SHP77 (cell line): ENCODE measurements at places on chromosomes 13 and 19.

GRCh38 chr13:28820099-28821051 lies at the start of gene MTUS2:
Gene MTUS2, plus strand, starts transcription at chr13:28820339.
- no peak for DNase-seq

DNA sequence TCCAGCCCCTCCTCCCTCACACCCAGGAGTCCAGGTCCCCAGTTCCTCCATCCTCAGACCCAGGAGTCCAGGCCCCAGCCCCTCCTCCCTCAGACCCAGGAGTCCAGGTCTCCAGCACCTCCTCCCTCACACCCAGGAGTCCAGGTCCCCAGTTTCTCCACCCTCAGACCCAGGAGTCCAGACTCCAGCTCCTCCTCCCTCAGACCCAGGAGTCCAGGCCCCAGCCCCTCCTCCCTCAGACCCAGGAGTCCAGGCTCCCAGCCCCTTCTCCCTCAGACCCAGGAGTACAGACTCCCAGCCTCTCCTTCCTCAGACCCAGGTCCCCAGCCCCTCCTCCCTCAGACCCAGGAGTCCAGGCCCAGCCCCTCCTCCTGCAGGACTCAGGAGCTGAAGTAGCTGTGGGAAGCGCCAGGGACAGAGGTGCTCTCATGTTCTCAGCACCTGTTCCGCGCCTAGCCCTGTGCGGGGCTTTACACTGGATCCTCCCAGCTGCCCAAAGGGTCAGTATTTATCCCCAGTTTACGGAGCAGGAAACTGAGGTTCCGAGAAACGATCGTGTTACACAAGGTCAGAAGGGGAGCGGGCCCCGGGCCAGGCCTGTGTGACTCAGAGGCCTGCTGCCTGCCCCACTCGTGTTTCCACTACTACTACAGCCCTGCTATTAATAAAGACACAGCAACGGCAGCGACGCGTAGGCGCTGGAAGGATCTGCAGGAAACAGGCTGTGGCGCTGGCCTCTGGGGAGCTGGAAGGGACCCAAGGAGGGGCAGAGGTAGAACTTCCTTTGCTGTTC lies 1.7 kb upstream of the SBK3 start:
- no peak for DNase-seq

DNA sequence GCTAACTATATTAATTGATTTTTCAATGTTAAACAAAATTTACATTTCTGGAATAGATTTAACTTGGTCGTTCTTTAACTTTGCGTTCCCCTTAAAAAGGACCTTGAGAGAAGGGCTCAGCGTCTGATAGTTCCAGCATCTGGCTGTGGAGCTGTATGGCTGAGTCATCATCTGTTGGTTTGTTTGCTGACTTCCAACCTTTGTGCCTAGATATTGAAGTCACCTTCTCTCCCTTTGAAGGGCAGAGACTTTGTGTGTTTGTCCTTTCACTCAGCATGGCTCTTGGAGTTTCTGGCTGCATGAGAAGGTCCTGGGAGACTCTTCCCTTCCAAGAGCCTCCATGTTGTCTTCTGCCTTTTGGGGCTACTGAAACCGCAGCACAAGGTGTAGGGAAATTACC lies 16.6 kb upstream of the IRS2 start:
- DNase-seq: peak; percentile 30

- no peak for DNase-seq
These were observed 246.1 kb upstream of the MIR17HG start for GRCh38 chr13:91101381-91101780.

GRCh38 chr13:91162180-91162579 lies 185.3 kb upstream of the MIR17HG start:
- no peak for DNase-seq

DNA sequence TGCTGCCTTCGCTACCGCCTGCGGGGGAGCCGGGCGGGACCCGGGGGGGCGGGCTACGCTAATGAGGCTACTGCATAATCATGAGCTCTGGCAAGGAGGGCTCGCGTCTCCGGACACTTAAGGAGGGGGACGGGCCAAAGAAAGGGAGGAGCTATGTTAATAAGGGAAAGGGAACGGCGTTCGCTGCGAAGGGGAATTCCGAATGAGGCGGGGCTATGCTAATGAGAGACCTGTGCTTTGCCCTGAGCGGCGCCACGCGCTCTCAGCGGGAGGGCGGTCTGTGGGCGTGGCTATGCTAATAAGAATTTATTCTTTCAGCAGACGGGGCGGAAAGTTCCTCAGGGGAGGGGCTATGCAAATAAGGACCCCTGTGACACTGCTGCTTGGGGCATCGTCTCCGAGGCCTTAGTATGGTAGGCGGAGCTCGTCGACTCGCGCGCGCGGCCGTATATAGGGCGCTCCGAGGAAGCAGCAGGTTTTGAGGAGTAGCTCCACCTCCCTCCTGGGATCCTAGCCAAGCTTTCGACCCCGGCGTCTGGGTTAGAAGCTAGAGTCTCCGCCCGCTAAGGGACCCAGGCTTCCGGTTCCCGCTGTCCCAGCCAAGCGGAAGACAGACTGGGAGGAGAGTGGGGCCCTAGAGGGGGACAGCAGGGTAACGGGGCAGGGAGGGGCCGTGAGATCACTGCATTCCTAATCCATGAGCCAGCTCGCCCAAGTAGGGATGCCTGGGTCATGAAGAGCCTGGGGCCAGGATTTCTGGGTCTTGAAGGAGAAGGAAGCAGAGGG lies at the start of gene RRAS:
TSS of gene RRAS (minus strand) at position 31 of the 786 bp plus-strand sequence. CDS start 45 bp downstream, outside the sequence.
- DNase-seq: peak; percentile 98

- DNase-seq: no peak
These were observed 429.6 kb downstream of the RFC3 start for GRCh38 chr13:34247596-34247995.

DNA sequence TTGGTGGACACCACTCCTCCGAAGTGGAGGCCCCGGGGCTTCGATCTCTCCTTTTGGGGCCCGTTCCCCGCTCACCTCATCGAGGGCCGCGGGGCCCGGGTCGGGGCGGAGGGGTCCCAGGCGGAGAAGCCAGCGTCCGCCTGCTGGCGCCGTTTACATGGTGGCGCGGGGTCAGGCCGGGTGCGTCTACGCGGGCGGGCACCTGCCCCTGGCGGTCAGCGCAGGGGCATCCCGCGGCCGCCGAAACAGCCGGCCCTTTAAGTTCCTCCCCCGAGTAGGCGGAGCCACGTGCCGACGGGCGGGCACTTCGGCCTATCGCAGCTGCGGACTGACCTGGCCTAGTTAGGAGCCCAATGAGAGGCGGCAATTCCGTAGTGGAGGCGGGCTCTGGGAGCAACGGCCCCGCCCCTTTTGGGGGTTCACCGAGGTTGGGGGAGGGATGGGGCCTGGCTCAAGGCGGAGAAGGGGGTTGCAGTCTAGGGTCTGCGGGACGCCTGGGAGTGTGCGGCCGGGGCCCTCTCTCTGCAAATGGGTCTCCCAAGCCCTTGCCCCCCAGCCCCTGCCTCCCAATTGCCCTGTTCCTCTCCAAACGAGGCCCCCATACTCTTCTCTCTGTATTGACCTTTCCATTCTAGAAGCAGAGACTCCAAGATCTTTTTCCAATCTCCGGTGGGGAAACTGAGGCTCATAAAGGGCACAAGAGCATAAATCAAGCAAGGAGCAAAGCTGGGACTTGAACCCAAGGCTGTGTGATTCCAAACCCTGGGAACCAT lies at the start of gene ABHD8:
TSS of gene ABHD8 (minus strand) at position 259 of the 773 bp plus-strand sequence. CDS start 1,809 bp downstream, outside the sequence.
- peak; percentile 95 for DNase-seq

- DNase-seq: no peak
These were observed 5.3 kb upstream of the RNF6 start for GRCh38 chr13:26227166-26227971.

- DNase-seq: no peak
These were observed 7.6 kb upstream of the EGLN2 start for GRCh38 chr19:40791349-40791748.

GRCh38 chr13:55219538-55219937 lies 1921.2 kb upstream of the PRR20A start:
- DNase-seq: no peak

GRCh38 chr19:19659646-19660245 lies 3.7 kb downstream of the ATP13A1 start:
- no peak for DNase-seq

DNA sequence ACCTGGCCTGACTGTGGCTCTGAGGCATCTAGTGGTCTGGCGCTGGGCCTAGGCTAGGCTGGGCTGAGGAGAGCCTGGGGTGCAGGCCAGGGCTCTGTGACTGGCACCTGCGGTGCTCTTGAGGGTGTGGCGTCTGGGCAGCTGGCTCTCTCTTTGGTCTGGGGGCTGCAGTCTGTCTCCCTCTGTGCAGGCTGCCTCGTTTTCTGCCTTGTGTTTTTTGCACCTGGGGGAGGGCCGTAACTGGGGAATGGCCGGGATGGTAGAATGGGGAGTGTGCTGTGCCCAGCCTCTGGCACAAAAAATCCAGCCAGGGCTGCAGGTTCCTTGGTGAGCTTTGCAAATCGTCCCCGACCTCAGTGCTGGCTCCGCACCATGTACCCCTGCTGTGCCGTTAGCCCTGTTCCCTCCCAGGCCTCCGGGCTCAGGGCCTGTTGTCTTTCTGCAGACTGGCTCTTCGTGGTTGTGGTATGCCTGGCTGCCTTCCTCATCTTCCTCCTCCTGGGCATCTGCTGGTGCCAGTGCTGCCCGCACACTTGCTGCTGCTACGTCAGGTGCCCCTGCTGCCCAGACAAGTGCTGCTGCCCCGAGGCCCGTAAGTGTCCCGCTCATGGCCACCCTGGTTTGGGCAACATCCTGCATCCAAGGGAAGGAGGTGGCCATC lies 6.5 kb upstream of the USF2 start:
- DNase-seq: no peak

DNA sequence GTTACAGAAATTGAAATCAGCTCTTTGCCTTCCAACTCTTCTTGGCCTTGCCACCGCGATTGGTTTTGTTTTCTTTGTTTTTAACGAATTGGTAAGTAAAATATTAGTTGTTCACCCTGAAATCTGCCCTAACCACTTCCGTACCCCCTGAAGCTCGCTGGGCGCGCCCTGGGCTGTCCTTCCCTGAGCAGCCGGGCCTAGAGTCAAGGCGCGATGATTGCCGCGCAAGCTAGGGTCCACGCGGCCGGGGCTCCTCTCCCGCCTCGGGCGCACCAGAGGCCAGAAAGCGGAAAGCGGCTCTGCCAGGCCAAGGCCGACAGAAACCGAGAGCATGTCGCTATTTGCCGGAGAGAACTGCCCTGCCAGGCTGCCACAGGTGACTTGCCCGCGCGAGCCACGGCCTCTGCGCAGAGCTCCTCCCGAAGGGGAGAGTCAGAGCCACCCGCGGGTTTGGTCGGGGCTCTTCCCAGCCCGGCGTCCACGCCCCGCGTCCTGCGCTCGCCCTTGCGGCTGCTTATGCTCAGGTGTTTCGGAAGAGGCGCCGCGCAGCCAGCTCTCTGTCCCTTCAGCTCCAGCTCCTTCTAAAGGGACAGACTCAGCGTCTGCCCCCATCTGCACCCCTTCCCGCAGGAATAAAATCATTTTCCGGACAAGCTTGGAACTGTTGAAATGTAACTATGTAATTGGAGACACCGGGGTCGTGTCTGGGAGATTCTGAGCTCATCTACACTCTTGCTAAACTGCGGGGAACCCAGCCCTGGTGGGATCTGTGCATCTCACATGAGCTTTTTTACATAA lies 6.6 kb upstream of the CDX2 start:
- DNase-seq: no peak

DNA sequence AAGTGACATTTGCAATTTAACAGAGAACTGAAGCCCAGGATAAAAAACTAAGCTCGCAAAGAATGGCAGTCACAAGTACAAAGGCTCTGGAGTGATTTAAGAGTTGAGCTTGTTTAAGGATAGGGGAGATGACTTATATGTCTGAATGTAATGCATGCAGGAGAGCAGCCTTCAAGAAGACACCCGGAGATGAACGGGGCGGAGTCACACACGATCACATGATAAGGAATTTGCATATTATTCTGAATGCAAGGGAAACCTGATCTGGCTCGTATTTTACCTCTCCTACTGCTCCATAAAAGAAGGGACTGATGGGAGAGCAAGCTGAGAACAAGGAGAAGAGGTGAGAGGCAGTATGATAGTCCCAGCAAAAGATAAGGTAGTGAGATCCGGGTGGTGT lies 12.9 kb downstream of the TBC1D4 start:
- DNase-seq: no peak

DNA sequence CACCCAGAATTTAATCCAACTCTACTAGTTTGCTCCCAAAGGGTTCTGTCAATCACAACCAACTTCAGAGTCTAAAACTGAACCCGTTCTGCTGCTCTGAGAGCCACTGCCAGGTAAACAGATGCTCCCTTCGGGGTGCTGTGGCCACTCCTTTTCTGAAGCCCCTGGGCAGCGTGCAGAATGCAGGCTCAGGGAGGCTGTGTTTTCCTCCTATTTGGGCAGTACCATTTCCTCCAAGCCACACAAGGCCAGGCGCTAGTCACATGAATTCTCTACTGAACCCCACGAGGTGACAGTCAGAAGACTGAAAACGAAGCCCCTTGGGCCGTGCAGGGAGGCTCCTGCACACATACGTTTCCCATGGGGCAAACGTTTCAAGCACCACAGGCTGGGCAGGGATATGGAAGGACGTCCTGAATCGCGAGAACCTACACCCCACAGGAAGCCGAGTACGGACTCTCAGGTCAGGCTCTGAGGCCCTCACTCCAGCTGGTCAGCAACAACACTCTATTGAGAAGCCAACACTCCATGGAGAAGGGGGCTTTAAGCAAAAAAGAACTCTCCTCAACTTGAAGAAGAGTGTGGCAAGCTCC lies 71.8 kb downstream of the CCDC70 start:
- DNase-seq: no peak

GRCh38 chr19:45772912-45773311 lies 3.9 kb upstream of the SIX5 start:
- no peak for DNase-seq

GRCh38 chr19:11451871-11452619 lies 16.6 kb downstream of the PRKCSH start:
- DNase-seq: no peak

DNA sequence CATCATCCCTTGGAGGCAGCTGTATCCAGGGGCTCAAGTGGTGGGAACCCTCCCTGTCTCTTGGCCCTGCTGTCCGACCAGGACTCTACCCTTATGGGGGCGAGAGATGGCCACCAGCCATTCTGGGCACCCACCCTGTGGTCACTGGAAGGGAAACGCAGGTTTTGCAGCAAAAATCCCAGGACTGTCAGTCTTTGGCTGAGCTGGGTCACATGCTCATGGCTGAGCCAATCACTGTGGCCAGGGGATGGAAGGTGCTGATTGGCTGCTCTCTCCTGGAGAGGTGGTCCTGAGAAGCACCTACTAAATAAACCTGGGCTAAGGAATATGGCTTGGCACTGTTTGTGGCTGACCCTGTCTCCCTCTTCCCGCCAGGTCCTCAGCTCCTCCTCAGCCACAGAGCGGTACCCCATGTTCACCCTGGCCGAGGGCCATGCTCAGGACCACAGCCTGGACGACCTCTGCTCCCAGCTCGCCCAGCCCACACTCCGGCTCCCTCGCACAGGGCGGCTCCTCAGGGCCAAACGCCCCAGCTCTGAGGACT lies 8.9 kb downstream of the ATG4D start:
- no peak for DNase-seq
